ENCODE measurements at places on chromosomes 16 and 17.

DNA sequence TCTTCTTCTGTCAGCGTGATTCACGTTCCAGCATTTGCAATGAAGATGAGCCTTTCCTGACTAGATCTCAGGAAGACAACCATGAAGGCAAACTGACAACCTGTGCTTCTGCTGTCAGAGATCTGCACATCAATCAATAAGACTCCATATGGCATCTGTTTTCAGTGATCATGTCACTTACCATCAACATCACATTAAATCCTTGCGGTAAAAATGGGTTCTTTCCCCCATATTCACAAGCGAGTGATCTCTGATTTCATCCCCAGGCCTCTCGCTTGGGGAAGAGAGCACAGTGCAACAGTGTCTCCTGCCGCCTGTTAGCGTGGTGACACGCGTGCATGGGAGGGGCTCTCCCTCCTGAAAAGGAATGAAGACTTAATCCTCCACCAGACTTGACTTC lies 11.1 kb downstream of the NACA2 start:
- DNase-seq: no peak

- no peak for DNase-seq
Observed at GRCh38 chr17:78780335-78780734, 1.7 kb downstream of the CYTH1 start.

- no peak for DNase-seq
Observed at GRCh38 chr17:59893676-59894100, 767 bp downstream of the RPS6KB1 start.

DNA sequence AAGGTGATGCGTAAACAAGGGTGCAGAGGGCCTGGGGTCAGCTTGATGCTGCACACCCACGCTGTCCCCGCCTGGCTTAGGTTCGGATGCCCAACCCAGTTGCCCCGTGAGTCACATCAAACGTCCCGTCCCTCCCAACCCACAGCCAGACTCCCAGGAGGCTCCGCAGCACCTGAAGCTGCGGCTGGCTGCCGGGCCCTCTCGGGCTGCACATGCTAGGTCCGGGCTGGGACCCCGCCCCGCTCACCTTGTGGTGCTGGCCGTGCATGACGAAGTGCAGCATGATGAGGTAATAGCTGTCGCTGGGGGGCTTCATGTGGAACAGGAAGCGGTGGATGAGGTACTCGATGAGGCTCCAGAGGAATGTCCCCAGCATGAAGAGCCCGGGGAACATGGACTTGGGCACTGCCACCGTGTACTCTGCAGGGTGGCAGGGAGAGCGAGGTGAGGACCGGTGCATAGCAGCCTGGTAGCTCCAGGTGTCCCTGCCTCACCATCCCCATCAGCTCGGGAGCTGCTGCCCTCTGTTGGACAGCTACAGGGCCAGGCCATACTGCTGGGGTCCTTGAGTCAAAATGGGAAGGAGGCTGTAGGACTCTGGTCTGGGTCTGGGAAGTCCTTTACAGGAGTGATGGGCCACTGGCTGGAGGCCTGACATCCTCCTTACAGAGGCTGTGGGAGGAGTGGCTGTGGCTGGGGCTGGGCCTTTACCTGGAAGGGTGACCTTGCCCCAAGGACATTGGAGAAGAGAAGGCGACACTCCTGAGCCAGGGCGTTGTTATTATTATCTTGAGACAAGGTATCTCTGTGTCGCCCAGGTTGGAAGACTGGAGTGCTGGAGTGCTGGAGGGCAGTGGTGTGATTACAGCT lies 18.3 kb upstream of the MLKL start:
- no peak for DNase-seq

DNA sequence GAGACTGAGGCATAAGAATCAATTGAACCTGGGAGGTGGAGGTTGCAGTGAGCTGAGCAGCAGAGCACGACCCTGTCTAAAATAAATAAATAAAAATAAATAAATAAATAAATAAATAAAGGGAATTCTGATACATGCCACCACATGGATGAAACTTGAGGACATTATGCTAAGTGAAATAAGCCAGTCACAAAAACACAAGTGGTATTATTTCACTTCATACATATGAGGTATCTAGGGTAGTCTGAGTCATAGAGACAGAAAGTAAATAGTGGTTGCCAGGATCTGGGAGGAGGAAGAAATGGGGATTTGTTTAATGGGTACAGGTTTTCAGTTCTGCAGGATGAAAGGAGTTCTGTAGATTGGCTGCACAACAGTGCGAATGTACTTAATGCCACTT lies 16.3 kb downstream of the PIPOX start:
- no peak for DNase-seq

DNA sequence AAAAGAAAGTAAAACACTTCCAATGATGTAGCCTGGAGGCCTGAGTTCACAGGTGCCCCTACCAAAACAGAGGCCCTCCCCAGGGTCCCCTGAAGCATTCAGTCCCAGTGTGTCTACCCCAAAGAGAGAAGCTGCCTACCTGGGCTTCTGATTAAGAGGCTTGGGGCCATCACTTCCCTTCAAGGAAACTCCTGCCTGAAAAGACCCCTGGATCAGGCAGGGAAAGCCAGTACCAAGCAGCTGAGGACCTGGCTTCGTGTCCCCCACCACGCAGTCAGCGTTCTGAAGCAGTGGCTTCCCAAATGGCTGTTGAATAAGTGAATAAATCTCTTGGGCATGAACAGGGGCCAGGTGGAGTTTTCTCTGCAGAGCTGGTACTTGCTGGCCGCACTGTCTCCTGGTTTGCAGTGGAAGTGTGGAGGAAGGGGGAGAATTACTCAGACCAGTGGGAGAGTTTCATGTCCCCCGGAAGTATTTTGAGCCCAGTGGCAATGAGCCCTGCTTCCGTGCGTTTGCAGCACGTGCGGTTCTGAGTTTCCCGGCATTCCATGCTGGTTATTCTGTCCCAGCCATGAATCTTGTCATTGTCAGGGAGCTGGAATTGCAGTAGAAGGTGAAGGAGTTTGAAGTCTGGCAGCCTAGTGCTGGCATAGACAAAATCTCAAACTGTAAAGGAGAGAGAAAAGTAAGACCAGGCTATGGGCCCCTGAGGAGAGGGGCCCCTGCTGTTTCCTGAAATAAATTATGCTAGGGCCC lies 27.0 kb downstream of the RMI2 start:
- no peak for DNase-seq

GRCh38 chr16:82979406-82980111 lies 352.8 kb downstream of the CDH13 start:
- DNase-seq: no peak

DNA sequence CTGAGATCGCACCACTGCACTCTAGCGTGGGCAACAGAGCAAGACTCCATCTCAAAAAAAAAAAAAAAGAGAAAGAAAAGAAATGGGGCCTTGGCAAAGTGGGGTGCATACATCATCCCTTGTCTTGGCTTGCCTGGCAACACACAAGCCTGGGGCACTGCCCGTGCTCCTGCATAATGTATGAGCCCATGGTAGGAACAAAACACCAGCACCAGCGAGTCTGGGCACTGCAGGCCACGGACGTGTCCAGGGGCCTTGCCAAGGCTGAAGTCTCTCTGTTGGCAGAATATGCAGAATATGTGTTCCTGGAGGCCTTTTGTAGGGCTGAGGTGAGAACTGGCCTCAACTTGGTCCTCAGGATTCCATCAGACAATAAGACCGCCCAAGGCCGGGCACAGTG lies 15.7 kb upstream of the ALDOA start:
- DNase-seq: no peak
